Mucosa of descending colon (tissue), 3 donors: ENCODE measurements at places on chromosomes 4 and X. TPM values are rescaled to one million over a fixed set of nuclear protein-coding genes. Genes with fewer than 3 reads are reported as not detected.

SHOX gene
- total RNA-seq, result 0.22 TPM

DNA sequence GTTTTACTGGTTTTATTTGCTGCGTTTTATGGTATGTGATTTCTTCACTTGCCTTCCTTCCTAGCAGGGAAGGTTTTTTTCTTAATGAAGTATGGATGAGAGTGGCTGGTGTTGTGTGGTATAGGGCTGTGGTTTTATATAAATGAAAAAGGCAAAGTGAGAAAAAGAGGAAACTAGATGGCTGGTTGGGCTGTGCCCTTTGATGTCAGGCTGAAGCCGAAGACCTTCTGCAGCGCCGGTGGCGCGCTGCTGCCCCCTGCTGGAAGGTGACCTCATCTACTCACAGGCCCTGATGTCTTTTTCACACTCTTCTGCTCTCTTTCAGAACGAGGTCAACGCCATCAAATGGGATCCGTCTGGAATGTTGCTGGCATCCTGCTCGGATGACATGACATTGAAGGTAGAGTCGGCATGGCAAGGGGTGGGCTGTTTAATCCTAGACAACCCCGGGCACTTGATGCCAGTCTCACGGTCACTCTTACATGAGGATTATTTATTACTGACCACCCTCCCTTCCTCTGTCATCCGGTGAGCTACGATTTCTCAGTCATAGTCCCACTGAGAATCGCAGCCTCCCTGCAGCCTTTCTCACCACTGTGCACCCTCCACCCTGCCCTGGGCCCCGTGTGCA, 56.6 kb downstream of the GPR143 start:
- DNase-seq, result peak; percentile 81

- DNase-seq, result no peak
Observed at GRCh38 chrX:122771933-122772332, 412.1 kb upstream of the GRIA3 start.

GRCh38 chrX:153032397-153033118, 23.7 kb upstream of the PNMA3 start:
- DNase-seq, result peak; percentile 77

DACH2 gene
- total RNA-seq, result 0.10 TPM

DNA sequence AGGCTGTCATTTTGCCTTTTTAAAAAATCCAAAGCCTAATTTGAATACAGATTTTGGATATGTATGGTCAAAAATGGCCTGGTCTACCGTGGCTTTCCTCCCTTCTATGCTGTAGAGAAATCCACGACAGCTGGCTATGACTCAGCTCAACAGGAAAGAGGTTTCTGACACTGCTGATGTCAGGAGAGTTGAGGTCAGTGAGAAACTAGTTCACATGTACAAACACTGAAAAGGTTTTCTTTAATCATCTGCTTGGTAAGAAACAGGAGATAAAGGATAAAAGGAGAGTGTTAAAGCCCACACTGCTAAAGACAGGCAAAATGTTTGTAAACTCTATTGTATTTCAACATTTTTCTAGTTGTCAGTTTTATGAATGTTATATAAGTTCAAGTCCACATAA, 113.9 kb downstream of the NYX start:
- DNase-seq, result no peak

- peak; percentile 22 for DNase-seq
Observed at GRCh38 chr4:108072300-108072699, 82.6 kb downstream of the HADH start.

GRCh38 chrX:25663701-25664100, 474.4 kb upstream of the MAGEB18 start:
- DNase-seq, result no peak

DNA sequence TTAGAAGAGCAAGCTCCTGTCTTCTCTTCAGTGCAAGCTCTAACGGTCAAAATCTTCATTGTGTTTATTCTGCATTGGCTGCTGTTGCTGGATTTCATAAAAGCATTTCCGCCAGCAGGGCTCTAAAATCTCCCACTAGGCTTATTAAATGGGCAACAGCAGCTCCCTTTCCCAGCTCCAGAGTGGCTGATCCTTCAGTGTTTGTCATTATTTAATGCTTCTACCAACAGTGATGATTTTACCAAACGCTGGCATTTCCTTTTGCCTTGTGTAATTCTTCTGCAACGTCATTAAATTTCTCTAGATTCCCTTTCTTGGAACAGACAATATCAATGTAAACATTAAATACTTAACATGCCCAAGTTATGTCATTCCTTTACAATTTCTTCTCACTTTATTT, 20.1 kb downstream of the SLC7A11 start:
- no peak for DNase-seq

MID1 gene
- total RNA-seq, result 48.8 TPM

- no peak for DNase-seq
Observed at GRCh38 chrX:41963348-41963747, 40.0 kb upstream of the CASK start.

BEND2 gene
- not detected for total RNA-seq

VEGFD gene
- 1.6 TPM for total RNA-seq

ARAP2 gene
- total RNA-seq, result 22.5 TPM

- no peak for DNase-seq
Observed at GRCh38 chrX:57587062-57587461, 4.7 kb upstream of the ZXDB start.

SPATA18 gene
- total RNA-seq, result 8.7 TPM

MAP3K15 gene
- 0.23 TPM for total RNA-seq

DNA sequence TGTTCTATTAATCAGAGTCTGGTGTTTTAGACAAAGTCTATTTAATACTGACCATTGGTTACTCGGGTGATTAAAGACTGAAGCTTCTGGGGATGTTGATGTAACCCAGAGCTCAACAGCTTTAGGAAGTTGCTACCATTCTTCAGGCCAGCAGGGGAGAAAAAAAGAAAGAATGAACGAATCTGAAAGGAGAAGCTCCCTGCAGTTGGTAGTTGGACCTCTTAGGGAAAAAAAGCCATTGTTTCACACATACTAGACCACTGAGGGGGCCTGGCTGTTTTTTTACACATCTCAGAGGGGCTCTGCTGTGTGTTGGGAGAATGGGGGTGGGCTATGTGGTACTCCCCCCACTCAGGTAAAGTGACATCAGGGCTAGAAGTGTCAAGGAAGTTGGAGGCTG, 378.9 kb downstream of the KCNIP4 start:
- DNase-seq, result no peak

AKAP4 gene
- not detected for total RNA-seq

DNA sequence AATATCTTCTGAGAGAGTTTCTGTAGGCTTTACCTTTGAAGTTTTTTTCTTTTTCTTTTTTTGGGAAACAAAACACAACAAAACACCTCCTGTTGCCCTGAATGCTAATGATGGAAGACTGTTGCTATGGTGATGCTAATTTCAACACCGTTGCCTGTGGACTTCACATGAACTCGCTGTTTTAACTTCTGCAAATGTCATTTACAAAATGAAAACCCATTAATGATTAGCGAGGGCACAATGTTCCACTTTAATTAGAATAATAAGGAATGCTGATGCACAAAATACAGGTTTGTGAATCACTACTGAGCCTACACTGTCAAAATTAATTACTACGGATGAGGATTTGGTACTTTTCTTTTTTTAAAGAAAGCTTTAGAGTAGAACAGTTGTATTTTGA, 227.1 kb upstream of the FTHL17 start:
- DNase-seq, result no peak

GRCh38 chrX:154654372-154654771, 993 bp upstream of the CTAG2 start:
- DNase-seq, result no peak

LAMTOR3 gene
- total RNA-seq, result 60.7 TPM

DNA sequence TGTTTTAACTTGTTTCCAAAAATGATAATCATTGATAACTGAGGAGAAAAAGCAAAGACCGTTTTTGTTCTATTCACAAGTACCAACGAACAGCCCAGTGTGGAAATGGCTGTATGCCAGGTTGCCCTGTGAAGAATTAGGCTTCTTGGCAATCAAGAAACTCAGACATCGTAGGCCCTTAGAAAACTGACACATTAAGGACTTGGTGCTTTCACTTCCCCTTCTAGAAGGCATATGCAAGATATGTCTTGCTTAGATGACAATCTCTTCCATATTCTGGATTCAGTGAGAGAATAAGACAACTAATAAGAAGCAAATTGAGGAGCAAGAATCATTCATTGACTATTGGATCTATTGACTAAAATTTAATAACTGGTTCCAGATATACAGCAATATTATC, 56.6 kb downstream of the ANAPC10 start:
- DNase-seq, result no peak

DNA sequence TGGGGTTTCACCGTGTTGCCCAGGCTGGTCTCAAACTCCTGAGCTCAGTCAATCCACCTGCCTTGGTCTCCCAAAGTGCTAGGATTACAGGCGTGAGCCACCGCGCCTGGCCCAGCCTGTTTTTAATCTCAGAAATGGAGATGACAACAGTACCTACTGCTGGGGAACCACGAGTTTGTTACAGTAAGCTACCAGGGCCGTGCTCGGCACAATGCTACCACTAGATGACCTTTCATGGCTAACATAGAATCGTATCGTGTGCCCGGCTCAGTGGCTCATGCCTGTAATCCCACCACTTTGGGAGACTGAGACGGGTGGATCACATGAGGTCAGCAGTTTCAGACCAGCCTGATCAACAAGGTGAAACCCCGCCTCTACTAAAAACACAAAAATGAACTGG, 90.8 kb upstream of the SLC34A2 start:
- no peak for DNase-seq

GALNTL6 gene
- total RNA-seq, result 0.19 TPM

FGF5 gene
- total RNA-seq, result not detected

DNA sequence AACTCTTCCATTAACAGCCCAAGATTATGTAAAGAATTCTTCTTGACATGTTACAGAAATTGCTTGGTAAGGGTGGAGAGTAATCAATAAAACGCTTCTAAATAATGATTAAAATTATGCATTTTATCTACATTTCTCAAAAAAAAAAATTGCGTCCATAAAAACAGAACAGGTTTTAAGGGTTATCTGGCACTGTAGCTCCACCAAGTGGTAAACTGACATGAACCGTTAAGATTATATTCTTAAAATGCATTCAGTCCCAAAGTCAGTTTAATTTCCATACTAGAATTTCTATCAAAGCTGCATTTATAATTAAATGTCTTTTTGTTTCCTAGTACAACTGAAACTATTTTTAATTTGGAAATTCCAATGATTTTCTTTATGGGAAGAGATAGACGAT, 214.0 kb upstream of the UGT8 start:
- DNase-seq, result no peak

DNA sequence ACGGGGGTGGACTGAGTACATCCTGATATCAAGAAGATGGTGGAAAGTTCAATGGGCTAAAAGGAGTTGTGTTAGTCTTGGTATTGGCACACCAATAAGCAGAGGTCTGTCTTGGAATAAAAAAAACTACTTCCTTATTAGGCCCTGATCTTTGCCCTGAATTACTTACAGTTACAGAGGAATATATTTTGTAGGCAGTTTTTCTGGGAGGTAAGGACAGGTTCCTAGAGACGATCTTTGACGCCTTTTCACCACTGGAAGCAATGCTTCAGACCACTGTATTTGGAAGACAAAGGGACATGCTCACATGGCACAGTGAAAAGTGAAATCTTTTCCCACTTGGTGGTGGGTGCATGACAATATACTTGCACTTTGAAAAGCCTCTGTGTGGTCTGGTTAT, 618 bp upstream of the XK start:
- peak; percentile 27 for DNase-seq

- no peak for DNase-seq
Observed at GRCh38 chrX:68835468-68835867, 6.6 kb downstream of the EFNB1 start.

- DNase-seq, result no peak
Observed at GRCh38 chr4:59380841-59381366, 1819.2 kb upstream of the ADGRL3 start.

SYNPO2 gene
- 91.1 TPM for total RNA-seq

NDP gene
- not detected for total RNA-seq

DNA sequence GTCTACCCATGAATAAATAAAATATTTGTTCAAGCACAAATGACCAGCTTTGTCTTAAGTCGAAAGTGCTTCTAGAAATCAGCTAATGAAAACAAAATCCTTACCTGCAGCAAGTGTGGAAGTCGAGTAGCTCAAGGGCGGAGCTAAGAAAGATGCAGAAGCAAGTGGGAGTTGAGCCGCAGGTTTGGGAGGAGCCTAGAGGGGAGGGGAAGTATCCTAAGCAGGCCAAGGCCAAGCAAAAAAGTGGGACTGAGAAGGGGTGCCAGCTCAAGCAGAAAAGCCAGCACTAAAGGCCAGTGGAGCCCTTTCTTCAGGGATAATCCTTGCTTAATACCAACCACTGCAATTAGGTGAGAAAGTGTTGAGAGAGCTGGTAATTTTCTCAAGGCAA, 60.8 kb downstream of the DLG3 start:
- DNase-seq, result no peak

GRCh38 chr4:155846929-155847328, 19.1 kb downstream of the ASIC5 start:
- no peak for DNase-seq
